ENCODE measurements at places on chromosomes 7 and 10. TPM values are rescaled to one million over a fixed set of nuclear protein-coding genes. Genes with fewer than 3 reads are reported as not detected.

- no peak for DNase-seq
These were observed 234.3 kb upstream of the IGFBP3 start for GRCh38 chr7:46155367-46155766.

Gene REEP3
- 8.1 TPM for total RNA-seq

Gene FXYD4
- total RNA-seq, result not detected

Gene CALY
- total RNA-seq, result not detected

DNA sequence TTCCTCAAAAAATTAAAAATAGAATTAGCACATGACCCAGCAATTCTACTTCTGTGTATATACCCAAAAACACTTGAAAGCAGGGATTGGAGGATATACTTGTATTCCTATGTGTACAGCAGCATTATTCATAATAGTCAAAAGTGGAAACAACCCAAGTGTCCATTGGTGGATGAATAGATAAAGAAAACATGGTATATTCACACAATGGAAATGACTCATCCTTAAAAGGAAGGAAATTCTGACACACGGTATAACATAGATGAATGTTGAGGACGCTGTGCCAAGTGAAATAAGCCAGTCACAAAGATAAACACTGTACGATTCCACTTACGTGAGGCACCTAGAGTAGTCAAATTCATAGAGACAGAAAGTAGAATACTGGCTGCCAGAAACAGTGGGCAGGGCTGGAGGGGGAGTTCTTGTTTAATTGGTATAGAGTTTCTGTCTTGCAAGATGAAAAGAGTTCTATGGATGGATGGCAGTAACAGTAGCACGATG lies 26.6 kb upstream of the KAT6B start:
- no peak for DNase-seq

DNA sequence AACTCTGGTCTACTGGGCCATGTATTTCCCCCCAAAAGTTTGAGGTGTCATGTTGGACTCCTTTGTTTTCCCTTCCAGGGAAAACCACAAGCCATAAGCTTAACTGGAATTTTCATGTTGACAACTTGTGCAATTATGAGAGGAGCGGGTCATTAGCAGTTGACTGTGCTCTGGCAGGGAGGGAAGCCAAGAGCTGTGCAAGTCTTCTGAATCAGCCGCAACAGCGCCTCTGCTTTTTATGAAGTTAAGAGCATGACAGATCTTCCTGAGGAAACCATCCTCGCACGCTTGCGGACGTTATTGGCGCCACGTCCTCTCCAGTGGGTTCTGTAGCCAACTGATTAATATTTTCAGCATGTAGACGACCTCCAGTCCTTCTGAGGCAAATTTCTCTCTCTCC lies 148.7 kb upstream of the MKI67 start:
- no peak for DNase-seq

Gene LIPF
- not detected for total RNA-seq

Gene ANKIB1
- total RNA-seq, result 77.5 TPM

Gene ENKUR
- total RNA-seq, result not detected

Gene TBXAS1
- total RNA-seq, result 8.1 TPM

Gene ZRANB1
- total RNA-seq, result 28.0 TPM

GRCh38 chr7:25520017-25520416 lies 291.7 kb upstream of the NPVF start:
- DNase-seq, result no peak
